ENCODE measurements at places on chromosomes 16 and 17. TPM values are rescaled to one million over a fixed set of nuclear protein-coding genes. Genes with fewer than 3 reads are reported as not detected.

DOC2B gene
- total RNA-seq = not detected

C1QTNF1 gene
- total RNA-seq = 220 TPM

HOXB7 gene
- 0.66 TPM for total RNA-seq

MYL4 gene
- not detected for total RNA-seq

CDH16 gene
- total RNA-seq = not detected

RILP gene
- 7.0 TPM for total RNA-seq

AIPL1 gene
- not detected for total RNA-seq

SPATA22 gene
- 0.22 TPM for total RNA-seq

SLC12A3 gene
- total RNA-seq = not detected

IGSF6 gene
- under 0.01 TPM for total RNA-seq

SLC38A8 gene
- not detected for total RNA-seq

GP1BA gene
- under 0.01 TPM for total RNA-seq

ALOX15B gene
- not detected for total RNA-seq

CACNG3 gene
- total RNA-seq = not detected

SULT1A3 gene
- total RNA-seq = 2.8 TPM

SDR42E1 gene
- total RNA-seq = 0.22 TPM

ALDH3A1 gene
- not detected for total RNA-seq
